Skin of body (tissue), 3 donors: ENCODE measurements at places on chromosomes 7 and 10. TPM values are rescaled to one million over a fixed set of nuclear protein-coding genes. Genes with fewer than 3 reads are reported as not detected.

FIGNL1 gene
- total RNA-seq, result 18.4 TPM

PRLHR gene
- total RNA-seq, result under 0.01 TPM

ZNF138 gene
- total RNA-seq, result 16.0 TPM

TMEM229A gene
- not detected for total RNA-seq

GIMAP4 gene
- total RNA-seq, result 19.1 TPM

OSBPL3 gene
- total RNA-seq, result 9.7 TPM

ABLIM1 gene
- total RNA-seq, result 66.2 TPM

APBB1IP gene
- 9.5 TPM for total RNA-seq

ATAD1 gene
- 31.3 TPM for total RNA-seq

UFSP1 gene
- 1.2 TPM for total RNA-seq

ARHGAP22 gene
- 1.1 TPM for total RNA-seq

NYAP1 gene
- 1.7 TPM for total RNA-seq
